NCI-H1105 (cell line): ENCODE measurements at places on chromosomes 4 and X.
A peak's percentile ranks its signal among the peaks of the same experiment; 100 is the strongest.

DNA sequence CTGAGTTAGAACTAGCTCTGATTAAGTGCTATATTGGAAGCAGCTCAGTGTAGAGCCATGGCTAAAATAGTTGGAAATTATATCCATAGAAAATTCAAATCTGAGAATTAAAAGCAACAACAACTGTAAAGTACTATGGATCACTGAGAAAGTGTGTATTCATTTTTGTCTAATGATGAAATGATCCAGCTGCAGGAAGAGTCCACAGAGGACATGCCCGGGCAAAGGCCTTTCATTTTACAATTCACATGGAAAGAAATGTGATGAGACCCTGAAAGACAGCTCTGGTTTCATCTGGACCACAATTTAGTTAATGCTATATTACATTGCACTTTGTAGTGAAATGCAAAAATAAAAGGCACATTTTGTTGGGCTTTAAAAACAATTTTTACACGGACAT is 196.8 kb upstream of the FAT1 start:
- peak; percentile 6 for DNase-seq

DNA sequence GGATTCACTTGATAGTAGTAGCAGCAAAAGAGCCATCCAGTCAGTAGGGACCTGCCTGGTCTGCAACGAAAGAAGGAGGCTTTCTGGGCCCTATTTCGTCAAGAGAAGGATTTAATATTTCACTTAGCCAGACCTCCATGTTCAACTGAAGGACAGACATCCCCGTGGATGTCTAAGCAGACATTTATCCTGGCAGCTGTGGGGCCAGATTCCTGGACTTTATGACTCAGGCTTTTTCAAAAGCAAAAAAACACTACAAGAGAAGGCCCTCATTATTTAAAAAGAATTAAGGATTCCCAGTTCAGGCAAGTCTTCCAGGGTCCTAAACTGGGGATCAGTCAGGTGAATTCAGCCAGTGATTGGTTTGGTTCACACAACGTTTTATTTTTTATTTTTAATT is 88.5 kb upstream of the TSPAN5 start:
- DNase-seq: no peak

GRCh38 chrX:56759736-56760409 is 30.8 kb downstream of the NBDY start:
- no peak for DNase-seq

- no peak for DNase-seq
Observed at GRCh38 chr4:114320126-114320525, 278.5 kb upstream of the UGT8 start.

DNA sequence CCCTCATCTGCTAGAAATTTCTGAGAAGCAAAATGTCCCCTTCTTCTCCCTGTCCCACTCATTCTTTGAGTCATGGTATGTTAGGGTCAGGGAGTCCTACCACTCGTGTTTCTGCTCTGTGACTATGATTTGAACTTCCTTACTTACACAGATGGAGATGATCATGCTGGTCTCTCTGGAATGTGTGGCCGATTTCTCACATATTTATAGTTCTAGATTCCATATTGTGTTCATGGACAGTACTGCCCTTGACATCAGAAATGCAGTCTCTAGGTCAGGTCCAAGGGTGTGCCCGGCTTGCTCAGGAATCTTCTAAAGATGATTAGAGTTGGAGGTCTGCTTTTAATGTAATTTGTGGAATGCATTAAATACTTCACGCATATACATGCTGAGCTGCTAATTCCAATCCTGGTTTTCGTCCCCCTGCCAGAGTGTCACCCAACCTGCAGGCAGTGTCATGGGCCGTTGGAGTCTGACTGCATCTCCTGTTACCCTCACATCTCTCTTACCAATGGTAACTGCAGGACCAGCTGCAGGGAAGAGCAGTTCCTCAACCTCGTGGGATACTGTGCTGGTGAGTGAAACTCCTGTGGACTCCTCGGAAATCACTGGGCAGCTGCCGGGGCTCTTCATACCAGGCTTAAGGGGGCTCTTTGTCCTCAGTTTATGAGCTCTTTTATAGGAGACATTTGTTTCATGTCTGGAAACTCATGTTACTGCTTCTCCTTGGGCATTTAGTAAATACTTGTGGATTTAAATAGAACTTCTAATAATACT is 214.1 kb upstream of the ANXA3 start:
- no peak for DNase-seq

DNA sequence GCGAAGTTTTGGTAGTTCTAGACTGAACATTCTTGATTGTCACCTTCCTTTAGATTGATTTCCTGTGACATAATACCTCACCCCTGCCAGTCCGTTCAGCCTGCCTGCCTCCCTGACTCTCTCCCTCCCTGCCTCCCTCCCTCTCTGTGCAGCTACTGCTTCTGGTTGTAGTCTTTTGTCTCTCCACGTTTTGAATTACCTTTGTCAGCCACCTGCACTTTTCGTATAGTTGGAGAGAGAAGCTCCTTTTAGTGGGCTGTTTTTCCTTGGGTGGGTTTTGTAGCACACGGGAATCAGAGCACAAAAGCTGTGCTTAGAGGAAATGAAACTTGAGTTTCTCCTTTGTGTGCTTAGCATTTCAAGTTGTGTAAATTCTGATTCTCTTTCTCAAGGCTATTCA is 32.6 kb upstream of the MSMO1 start:
- DNase-seq: no peak

DNA sequence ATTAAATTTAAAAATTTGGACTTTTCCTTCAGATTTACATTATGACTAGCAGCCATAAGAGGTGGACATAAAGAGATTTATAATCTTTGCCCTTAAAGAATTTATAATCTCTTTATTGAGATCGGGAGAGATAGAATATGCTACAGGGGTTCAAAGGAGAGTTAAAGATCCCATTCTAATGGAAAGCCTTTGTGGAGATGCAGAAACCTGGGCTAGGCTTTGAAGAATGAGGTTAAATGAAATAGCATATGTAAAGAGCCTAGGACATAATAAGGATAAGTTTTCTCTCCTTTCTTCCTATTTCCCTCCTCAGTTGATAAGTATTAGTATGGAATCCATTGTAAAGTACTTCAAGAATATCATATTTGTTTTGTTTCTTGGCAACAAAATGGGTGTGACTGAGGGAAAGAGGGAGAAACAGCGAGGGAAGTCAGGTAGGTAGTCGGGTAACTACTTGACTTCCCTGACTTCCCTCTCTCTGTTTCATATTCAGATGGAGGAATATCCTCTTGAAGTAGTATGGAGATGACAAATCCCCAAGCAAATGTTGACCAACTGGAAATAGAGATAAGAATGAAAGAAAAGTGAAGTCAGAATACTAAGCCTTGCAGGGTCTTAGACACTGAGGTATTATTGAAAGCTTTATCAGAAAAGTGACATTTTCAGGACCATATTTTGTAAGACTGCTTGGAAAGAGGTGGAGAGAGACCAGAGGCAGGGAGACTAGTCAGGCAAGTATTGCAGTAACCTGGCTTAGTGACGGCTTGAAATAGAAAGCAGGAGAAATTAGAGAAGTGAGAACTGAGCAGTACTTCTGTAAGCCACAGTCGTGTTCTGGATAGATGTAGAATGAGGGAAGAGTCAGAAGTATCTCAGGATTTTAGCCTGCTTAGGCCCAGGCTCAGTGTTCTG is 82.9 kb downstream of the PDLIM5 start:
- no peak for DNase-seq

DNA sequence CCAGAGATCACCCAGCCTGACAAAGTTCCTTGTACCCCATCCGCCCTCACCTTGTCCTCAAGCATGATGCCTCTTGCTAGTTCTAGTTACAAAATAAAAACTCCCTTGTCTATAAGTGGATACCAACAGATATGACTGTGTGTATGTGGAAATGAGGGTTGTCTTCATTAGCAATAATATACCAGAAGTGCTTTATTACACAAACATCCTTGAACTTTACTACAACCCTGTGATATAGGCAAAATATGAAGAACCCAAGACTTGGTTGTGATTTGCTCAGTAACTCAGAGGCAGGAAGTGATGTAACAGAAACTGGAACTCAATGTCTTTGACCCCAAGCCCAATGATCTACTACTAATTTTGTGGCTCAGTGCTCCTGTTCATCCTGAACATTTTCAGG is 97.6 kb downstream of the AKAP4 start:
- DNase-seq: no peak

DNA sequence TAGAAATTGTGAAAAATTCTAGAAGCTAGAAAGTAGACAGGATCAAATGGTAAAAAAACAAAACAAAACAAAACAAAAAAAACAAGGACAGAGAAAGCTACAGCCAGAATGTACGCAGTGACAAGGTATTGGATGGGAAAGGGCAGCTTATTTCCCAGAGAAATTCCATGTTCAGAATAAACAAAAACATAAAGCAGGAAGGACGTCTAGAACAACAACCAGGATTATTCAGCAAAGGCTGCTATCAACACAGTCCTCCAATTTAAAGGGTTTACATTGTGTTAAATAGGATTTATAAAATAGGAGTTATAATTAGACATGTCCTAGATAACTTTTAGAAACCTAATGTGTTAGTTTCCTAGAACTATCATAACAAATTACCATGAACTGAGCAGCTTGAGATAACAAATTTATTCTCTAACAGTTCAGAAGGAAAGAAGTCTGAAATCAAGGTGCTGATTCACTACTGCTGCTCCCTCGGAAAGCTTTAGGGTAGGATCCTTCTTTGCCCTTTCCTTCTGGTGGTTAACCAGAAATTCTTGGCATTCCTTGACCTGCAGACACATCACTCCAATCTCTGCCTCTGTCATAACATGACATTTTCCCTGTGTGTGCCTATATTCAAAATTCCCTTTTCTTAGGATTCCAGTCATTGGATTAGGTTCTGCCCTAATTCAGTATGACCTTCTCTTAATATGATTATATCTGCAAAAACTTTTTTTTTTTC is 175.6 kb downstream of the SNCA start:
- no peak for DNase-seq

DNA sequence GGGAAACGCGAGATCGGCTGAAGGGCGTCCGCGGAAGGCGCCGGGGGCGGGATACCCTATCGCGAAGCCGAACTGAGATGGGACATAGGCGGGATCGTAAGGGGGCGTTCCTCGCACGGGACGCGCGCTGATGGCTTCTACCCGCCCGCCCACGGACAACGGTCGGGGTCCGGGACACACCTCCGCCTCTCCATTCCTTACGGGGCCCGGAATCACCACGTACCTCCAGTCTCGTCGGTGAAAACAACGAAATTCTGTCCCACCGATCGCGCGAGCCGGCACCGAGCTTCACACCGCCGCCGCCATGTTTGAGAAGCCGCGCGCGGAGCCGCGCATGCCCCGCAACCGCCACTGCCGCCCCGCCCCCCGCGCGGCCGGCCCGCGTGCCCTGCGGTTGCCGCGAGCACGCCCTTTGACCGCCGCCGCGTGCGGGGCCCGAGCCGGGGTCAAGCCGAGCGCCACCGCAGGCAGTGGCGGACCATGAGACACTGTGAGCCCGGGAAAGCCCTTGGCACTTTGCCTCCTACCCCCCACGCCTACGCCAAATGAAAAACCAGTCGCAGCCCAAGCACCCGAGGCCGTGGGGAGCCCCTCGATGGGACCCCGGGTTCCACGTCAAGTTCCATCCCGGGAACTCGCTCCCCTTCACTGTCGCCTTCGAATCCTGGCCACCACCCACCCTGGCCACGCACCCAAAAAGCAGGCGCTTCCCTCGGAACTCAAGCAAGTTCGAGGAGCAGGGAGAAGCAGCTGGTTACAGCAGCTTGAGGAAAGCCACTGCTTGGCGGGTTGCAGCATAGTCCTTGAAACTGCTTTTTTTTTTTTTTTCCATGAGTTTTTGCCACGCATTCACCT is at the start of gene SCML2:
Gene SCML2, minus strand, starts transcription at position 320 of the 855 bp plus-strand sequence. CDS start 20,617 bp downstream, outside the sequence.
- peak; percentile 22 for DNase-seq

DNA sequence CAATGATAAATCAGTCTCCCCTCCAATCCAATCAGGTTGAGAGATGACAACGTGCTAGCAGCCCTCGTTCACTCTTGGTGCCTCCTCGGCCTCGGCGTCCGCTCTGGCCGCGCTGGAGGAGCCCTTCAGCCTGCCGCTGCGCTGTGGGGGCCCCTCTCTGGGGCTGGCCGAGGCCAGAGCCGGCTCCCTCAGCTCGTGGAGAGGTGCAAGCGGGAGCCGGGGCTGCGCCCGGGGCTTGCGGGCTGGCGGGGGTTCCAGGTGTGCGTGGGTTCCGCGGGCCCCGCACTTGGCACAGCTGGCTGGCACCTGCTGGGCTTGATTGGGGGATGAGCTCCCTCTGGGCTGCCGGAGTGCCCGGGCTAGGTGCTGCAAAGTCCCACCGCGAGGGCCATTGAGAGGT is 40.9 kb upstream of the PRSS48 start:
- no peak for DNase-seq
